ENCODE measurements at places on chromosomes 5 and 9.

- no peak for DNase-seq
Measured at GRCh38 chr9:68496356-68496755, 44.3 kb downstream of the TMEM252 start.

DNA sequence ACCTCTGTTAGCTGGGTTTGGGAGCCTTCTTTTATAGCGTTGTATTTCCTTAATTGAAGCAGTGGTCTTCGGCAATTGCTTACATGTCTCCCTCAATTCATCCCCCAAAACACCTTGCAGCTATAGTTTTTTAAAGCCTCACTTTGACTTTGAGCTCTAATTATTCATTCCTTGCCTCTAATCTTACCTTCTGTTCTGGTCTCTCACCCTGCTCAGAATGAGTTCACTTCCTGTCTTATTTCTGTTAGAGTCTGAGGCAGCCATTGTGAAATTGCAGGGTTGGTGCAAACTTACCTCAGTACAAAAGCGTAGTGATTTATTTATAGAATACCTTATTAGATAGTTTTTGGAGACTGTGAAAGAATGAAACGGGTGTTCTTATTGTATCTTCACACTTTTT lies 35.0 kb downstream of the AOPEP start:
- no peak for DNase-seq

GRCh38 chr9:93127395-93127911 lies 6.6 kb downstream of the NINJ1 start:
- no peak for DNase-seq

- DNase-seq = no peak
Measured at GRCh38 chr9:123278361-123278760, 10.0 kb upstream of the STRBP start.

DNA sequence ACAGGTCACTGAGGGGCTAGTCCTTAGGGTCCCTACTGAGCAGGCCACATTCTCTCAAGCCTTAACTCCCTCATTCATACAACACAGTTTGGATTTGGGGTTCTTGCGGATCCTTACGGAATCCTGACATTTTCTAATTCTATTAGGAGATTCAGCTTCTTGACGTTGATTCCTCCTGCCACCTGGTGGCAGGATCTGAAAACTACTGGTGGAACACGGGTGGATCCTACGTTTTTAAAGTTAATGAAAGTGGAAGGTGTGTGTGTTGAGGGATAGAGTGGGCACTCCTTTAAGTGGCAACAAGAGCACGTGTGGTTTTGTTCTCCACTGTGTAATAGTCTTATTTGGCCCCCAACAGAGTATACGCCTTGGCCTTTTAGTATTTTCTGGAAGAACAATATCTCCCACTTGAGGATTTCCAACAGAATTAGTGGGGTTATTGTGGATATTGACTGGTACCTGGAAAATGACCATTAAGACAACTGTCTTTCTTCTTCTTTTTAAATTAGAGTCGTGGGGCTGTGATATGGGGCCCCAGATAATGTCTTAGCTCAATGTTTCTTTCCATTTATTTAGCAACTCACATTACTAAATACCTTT lies 25.2 kb downstream of the SLC28A3 start:
- DNase-seq = peak; percentile 74

GRCh38 chr5:54275361-54275760 lies 35.0 kb downstream of the ARL15 start:
- DNase-seq = no peak

GRCh38 chr9:28319981-28320380 lies 746.7 kb upstream of the C9orf72 start:
- DNase-seq = no peak

DNA sequence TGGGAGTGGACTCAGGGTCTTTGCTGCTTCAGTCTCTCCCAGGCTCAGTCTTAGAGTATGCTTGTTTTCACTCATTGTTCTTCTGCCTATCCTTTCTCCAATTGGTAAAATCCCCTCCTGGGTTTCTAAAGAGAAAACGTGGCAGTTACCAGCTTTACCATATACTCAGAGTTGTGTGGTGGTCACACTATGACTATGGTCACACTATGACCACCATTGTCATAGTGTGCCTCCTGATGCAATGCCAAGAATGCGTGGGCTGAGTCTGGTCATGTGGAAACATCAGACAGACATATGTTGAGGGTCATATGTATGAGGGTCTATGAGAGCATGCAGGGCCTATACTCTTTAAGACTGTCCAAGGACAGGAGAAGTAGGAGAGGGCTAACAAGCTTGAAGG lies 326.5 kb upstream of the PRR16 start:
- DNase-seq = no peak

- DNase-seq = no peak
Measured at GRCh38 chr5:127609011-127609410, 39.9 kb upstream of the CTXN3 start.
